ENCODE measurements at places on chromosomes 13 and 19. TPM values are rescaled to one million over a fixed set of nuclear protein-coding genes. Genes with fewer than 3 reads are reported as not detected.
A peak's percentile ranks its signal among the peaks of the same experiment; 100 is the strongest.

FIZ1 gene
- total RNA-seq: 26.0 TPM

ZNF584 gene
- 5.8 TPM for total RNA-seq

GJB2 gene
- not detected for total RNA-seq

PGLYRP2 gene
- total RNA-seq: not detected

SOHLH2 gene
- total RNA-seq: 0.78 TPM

COG6 gene
- total RNA-seq: 25.5 TPM

C1QTNF9 gene
- total RNA-seq: not detected

ZNF320 gene
- total RNA-seq: 57.6 TPM

FLT1 gene
- 49.8 TPM for total RNA-seq

GRCh38 chr19:19417628-19418245 is 12.3 kb downstream of the GATAD2A start:
- no peak for DNase-seq

DNA sequence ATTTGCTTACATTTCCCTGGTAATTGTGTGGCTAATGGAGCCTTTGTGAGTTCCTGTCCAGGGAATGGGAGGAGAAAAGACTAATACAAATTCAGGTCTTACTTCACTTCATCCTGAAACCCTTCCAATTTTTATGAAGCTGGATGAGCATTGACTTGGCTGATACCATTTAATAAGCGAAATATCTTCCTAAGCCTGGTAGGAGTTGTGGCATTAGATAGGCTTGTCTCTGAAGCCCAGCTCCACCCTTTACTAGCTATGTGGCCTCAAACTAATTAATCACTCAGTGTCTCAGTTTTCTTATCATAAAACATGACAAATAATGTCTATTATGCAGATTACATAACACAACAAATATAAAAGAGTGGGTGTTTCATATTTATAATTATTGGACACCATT is 106.3 kb downstream of the FGF9 start:
- DNase-seq: no peak

DNA sequence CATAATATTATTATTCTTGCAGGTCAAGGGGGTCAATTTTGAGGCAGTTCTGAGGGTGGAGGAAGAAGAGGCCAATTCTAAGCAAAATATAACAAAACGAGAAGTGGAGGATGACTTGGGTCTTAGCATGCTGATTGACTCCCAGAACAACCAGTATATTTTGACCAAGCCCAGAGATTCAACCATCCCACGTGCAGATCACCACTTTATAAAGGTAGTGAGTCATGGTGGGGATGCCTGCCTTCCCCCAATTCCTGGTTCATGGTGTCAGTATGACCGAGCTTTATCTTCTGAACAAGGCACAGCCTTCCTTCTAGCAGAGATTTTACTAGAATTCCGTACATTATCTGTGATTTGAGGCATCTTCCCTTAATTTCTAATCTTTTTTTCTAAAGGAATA is 9.4 kb upstream of the DCUN1D2 start:
- no peak for DNase-seq

DNA sequence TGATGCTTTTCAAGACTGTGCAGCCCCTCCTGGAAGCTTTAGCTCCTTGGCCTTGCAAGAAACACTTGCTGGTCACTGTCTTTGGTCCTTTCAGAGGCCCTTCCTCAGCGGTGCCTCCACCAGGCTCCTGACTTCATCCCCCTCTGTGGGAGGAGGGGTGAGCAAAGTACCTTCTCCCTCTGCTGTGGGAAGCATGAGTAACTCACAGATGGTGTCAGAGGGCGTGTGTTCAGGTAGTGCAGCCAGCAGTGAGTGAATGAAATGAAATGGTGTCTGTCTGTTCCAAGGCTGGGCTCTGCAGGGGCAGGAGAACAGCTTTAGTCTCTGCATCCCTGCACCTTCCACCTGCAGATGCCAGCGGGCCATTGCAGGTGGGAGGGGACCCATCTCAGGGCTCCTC is 102.9 kb downstream of the SHISA2 start:
- no peak for DNase-seq

- peak; percentile 70 for DNase-seq
These were observed 24.4 kb downstream of the MARK4 start for GRCh38 chr19:45275370-45275971.

- DNase-seq: no peak
These were observed 789.9 kb downstream of the UQCRFS1 start for GRCh38 chr19:28422791-28423650.

DNA sequence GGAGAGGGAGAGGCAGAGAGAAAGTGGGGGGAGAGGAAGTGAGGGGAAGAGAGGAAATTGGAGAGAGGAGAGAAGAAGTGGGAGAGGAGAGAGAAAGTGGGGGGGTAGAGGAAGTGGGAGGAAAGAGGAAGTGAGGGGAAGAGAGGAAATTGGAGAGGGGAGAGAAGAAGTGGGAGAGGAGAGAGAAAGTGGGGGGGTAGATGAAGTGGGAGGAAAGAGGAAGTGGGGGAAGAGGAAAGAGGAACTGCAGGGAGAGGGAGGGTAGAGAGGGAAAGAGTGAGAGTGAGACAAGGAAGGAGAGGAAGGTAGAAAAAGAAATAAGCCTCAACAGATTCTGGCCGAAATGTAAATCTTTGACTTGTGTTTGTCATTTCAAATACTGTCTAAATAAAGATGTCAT is 146.6 kb downstream of the KLF12 start:
- no peak for DNase-seq

DNA sequence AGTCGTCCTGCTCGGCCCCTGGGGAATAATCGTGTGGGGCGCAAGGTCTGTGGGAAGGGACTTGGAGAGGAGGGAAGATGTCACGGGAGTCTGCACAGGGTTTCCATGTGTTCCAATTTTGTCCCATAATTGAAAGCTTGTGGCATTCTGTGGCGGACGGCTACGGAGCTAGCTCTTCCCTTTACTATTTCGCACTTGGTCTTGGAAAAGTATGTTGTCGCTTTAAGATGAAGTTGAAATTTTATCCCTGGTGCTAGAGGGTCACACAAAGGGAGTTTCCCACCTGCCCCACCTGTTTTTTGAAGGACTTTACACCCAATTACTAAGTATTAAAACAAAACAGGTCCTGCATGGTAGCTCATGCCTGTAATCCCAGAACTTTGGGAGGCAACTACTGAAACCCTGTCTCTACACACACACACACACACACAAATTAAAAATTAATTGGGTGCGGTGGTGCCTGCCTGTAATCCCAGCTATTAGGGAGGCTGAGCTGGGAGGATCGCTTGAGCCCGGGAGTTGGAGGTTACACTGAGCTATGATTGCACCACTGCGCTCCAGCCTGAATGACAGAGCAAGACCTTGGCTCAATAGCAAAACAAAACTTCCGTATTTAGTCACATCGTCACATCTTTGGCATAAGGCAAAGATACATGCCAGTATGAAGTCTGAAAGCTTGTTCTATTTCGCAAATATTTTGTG is 967 bp upstream of the TPT1 start:
- no peak for DNase-seq

- DNase-seq: no peak
These were observed 977 bp downstream of the EPHX3 start for GRCh38 chr19:15231271-15231670.

DNA sequence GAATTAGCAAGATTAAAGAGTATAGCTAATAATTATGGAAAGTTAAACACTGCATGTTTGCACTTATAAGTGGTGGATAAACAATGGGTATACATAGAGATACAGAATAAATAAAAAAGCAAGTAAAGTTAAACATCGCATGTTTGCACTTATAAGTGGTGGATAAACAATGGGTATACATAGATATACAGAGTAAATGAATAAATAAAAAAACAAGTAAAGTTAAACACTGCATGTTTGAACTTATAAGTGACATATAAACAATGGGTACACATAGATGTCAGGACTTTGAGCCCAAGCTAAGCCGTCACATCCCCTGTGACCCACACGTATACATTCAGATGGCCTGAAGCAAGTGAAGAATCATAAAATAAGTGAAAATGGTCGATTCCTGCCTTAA is 1533.3 kb upstream of the SPRY2 start:
- no peak for DNase-seq

- peak; percentile 81 for DNase-seq
These were observed 2.3 kb downstream of the PEG3 start for GRCh38 chr19:56838024-56838908.

GRCh38 chr19:41903193-41903953 is 20.4 kb downstream of the ARHGEF1 start:
- no peak for DNase-seq

- no peak for DNase-seq
These were observed 1.6 kb downstream of the TEX30 start for GRCh38 chr13:102772042-102772425.

- no peak for DNase-seq
These were observed 816.2 kb upstream of the ATXN8OS start for GRCh38 chr13:69291292-69291906.
